ENCODE measurements at places on chromosomes 7 and 10. TPM values are rescaled to one million over a fixed set of nuclear protein-coding genes. Genes with fewer than 3 reads are reported as not detected.

GRCh38 chr10:132413226-132414205 is 16.5 kb downstream of the PWWP2B start:
- DNase-seq: peak; percentile 49

MUC3A gene
- 2.6 TPM for total RNA-seq

DNA sequence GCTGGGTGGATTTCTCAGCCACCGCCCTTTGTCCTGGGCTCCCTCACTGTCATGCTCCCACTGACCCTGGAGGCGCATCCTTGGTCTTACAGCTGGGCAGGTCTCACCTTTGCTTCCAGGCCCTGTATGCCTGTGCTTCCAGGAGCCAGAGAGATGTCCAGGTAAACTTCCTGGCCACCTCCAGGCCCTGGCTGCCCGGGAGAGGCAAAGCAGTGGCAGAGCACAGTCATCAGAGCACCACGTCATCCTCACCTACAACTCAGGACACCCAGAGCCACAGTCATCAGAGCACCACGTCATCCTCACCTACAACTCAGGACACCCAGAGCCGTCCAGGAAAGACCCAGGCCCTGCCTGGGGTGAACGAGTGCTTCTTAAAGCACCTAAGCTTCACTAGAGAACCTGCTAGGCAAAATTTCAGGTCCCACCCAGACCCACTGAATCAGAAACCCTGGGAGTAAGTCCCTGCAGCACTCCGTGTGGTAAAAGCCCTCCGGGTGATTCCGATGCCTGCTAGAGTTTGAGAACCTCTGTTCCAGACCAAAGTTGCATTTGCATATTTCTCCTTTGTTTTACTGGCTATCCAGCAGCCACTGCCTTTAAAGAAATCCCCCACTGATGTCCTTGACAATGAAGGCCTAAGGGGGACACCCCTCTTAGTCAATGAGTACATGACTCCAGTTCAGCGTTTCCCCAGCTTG is 62.3 kb downstream of the DLG5 start:
- DNase-seq: no peak

- DNase-seq: no peak
These were observed 93.4 kb downstream of the DOCK4 start for GRCh38 chr7:112112822-112113255.

DNA sequence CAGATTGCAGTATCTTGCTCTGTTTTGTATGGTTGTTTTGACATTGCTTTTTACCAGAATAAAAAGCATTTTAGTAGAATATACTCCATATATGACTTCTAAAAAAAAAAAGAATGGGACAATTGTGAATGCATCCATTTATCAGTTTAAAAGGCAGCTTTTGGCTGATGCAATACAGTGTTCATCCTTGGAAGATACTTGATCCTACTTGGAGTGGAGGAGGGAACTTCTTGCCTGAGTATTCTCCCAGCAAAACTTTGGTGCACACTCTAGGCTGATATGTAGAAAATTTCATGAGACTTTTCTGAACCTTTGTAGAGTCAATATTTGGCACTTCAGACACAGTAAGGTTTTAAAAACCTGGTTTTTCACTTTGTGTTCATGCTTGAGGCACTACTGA is 40.2 kb downstream of the WDR11 start:
- no peak for DNase-seq

All from K562 (cell line).